ENCODE measurements at places on chromosomes 2 and 18. TPM values are rescaled to one million over a fixed set of nuclear protein-coding genes. Genes with fewer than 3 reads are reported as not detected.
A peak's percentile ranks its signal among the peaks of the same experiment; 100 is the strongest.

GRCh38 chr2:216761133-216761532, 65.8 kb upstream of the IGFBP5 start:
- DNase-seq = no peak

- no peak for DNase-seq
These were observed 100.2 kb upstream of the CDC42EP3 start for GRCh38 chr2:37771600-37772088.

The AGXT gene
- not detected for total RNA-seq

The HOXD8 gene
- total RNA-seq = not detected

The DNAJC5G gene
- not detected for total RNA-seq

GRCh38 chr18:44807766-44808165, 127.1 kb downstream of the SETBP1 start:
- DNase-seq = no peak

The CNTNAP5 gene
- not detected for total RNA-seq

- DNase-seq = no peak
These were observed 74.1 kb upstream of the SMAD2 start for GRCh38 chr18:48004577-48004976.

The LAMA1 gene
- total RNA-seq = not detected

DNA sequence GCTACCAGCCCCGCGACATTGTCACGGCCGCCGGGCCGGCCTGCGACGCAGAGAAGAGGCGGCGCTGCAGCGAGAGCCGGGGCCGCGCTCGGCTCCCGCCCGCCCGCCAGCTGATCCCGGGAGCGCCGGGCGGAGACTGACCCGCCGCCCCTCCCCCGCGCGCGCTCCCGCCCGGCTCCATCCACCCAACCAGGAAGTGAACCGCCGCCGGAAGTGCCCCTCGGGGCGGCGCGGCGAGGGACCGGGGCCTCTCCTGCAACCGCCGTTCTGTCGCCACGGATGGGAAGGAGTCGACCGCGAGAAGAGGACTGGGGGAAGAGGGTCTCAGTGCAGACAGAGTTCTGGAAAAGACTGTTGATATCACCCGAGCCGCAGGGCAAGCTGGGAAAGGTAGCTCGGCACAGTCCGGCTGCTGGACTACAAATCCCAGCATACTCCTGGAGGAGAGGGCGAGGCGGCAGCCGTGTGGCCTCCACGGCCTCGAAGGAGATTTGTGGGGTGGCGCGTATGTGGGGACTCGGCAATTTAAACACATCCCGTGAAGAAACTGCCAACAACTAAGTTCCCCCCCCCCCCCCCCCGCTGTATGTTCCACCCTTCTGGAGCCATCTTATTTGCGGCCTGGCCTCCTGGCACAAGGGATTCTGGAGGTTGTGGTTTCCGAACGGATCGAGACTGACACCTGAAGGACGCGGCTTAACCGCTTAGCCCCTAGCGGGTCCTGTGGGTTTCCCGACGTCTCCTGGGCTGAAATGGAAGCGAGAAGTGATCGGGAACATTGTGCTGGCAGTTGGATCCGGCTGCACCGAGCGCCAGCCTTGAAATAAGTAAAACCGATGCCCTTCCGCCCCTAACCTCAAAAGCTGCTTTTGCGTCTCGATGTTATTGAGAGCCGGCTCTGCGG, at the start of gene AAK1:
Gene AAK1 (minus strand): TSS at position 138 of the 904 bp plus-strand sequence. CDS start 699 bp downstream, outside the sequence.
- DNase-seq = peak; percentile 95

- no peak for DNase-seq
These were observed 72.5 kb downstream of the SH3BP4 start for GRCh38 chr2:235024191-235024860.

Data from activated CD4-positive, alpha-beta T cell treated with anti-CD3 and anti-CD28 coated beads, Interleukin-2, amount 10 ng/mL, durations not matched to agents 24 days and 14 days (primary cell).